ENCODE measurements at places on chromosomes 5 and 9.
A peak's percentile ranks its signal among the peaks of the same experiment; 100 is the strongest.

DNA sequence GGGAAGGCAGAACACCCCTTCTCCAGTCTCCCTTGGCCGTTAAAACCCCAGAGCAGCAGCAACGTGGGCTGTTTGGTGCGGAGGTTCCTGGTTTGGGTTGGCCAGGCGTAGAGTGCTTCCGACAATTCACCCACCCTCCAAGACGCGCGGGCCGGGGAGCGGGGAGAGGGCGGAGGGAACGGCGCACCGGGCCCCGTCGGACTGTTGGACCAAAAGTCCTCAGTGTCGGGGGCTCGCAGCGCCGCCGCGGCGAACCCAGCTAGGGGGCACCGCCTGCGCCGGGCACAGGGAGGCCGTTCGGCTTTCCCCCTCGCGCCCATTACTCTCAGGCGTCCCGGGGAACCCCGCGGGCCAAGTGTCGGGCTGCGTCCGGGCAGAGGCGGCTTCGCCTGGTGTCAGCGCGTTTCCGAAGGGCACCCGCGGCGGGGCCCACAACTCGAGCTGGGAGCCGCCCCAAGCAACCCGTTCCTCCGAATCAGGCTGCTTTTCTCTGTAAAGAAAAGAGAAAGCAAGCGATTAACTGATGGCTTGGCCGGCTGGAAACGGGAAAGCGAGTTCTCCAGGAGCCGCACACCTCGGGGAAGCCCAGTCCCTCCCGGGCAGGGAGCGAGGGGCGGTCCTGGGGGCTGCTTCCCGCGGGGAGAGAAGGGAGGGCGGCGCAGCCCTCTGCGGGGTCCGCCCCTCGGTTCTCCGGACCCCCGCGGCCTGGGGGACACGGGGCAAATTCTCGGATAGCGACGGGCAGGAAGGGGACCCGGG is 145.5 kb downstream of the ERCC6L2 start:
- no peak for DNase-seq

- no peak for DNase-seq
Measured at GRCh38 chr5:142743592-142744441, 26.4 kb upstream of the ARHGAP26 start.

- DNase-seq: peak; percentile 75
Measured at GRCh38 chr5:172497591-172498255, 43.4 kb upstream of the SH3PXD2B start.

GRCh38 chr9:126790561-126790960 is 14.3 kb upstream of the ZBTB43 start:
- DNase-seq: peak; percentile 40

Measured in osteocyte (in vitro differentiated cells).